Activated CD4-positive, alpha-beta T cell treated with anti-CD3 and anti-CD28 coated beads, Interleukin-2, amount 50 U/mL, for 24 hours (primary cell): ENCODE measurements at places on chromosomes 7 and 10.

DNA sequence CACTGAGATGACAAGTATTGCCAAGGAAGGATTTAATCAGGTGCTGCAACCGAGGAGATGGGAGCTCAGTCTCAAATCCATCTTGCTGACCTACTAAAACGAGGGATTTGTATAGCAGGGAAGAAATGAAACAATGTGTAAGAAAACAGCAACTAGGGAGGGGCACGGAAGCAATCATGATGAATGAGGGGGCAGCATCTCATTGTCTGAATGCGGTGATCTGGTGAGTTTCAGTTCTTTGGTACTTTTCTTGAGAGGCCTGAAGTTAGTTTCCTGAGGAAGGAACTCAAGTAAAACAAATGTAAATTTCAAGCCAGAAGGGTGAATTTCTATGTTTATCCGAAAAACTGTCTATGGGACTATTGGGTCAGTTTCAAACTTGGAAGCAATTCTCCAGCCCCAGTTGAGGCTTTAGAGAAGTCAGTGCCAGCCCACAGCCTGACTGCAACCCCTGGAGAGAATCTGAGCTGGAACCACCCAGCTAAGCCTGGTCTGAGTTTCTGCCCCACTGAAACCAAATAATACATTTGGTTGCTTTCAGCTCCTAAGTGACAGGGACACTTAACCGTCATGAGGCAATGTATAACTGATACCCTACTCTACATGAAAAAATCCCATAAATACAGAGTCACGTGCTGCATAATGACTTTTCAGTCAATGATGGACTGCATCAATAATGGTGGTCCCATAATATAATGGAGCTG is 45.8 kb upstream of the TNS3 start:
- no peak for DNase-seq

GRCh38 chr10:34345383-34345782 is 469.7 kb downstream of the PARD3 start:
- DNase-seq: no peak

GRCh38 chr7:84200859-84201258 is 6.3 kb upstream of the SEMA3A start:
- no peak for DNase-seq

- DNase-seq: no peak
Measured at GRCh38 chr7:154451480-154452457, 399.6 kb downstream of the DPP6 start.

DNA sequence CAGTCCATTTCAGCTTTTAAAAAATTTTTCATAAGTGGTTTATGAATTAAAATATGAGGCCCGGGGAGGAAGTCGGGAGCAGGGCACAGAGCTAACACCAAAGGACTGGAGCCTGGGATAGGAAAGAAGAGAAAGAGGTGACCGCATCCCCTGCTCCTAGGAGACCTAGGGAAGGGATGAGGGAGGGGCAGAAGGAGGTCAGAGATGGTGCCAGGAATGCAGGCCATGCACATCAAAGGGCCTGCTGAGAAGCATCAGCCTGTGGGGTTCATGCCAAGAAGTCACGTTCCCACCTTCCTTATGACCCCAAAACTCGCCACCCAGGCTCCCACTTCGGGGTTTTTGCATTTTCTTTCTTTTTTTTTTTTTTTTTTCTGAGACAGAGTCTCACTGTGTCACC is 14.7 kb upstream of the TOMM7 start:
- DNase-seq: no peak

GRCh38 chr7:83546586-83546985 is 102.4 kb downstream of the SEMA3E start:
- no peak for DNase-seq

GRCh38 chr7:1204460-1205140 is 28.1 kb upstream of the UNCX start:
- no peak for DNase-seq

GRCh38 chr7:2715341-2716231 is 27.6 kb downstream of the AMZ1 start:
- DNase-seq: peak; percentile 51

DNA sequence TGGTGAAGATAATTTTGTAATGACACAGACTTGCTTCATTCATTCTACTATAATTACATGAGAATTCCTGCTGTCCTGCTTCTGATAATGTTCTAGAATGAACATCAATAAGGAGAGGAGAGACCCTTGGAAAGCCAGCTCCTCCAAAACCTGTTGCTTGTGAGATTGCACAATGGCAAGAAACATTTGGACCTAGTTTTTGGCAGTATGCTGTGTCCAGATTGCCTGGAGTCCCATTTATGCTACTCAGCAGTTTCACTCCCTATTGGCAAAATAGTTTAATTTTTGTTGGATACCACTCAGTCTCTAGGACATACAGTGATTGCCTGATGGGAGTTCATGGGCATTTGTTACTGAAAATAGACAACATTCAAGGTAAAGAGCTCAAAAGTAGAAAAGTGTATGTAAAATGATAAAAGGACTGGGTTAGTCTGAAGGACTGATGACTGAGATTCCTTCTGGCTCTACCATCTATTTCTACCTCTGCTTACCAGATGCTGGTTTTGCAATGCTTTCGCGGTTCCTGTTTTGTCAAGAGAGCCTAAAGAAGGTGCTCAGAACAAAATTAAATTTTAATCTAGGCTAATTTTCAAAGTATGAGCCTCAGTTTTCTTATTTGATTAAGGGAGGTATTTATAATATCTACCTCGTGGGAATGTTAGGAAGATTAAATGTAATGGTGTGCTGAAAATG is 8.0 kb upstream of the ACTR3B start:
- DNase-seq: no peak

DNA sequence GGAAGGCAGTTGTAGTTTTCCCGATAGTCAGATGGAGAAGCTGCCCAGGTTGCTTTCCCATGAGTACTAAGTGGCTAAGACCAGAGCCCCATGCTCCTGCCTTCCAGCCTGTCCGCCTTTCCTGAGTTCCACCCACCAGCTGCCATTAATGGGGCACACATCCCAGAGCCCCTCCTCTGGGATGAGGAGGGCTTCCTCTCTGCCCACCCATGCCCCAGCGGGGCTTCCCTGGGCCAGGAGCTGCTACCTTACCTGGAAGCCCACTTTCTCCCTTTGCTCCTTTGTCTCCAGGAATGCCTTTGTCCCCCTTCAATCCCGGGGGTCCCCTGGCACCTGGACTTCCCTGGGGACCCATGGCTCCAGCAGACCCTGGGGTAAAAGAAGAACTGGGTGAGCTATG is 7.8 kb downstream of the SFTPD start:
- DNase-seq: no peak

GRCh38 chr10:5071411-5072198 is 22.6 kb upstream of the AKR1C3 start:
- DNase-seq: no peak

DNA sequence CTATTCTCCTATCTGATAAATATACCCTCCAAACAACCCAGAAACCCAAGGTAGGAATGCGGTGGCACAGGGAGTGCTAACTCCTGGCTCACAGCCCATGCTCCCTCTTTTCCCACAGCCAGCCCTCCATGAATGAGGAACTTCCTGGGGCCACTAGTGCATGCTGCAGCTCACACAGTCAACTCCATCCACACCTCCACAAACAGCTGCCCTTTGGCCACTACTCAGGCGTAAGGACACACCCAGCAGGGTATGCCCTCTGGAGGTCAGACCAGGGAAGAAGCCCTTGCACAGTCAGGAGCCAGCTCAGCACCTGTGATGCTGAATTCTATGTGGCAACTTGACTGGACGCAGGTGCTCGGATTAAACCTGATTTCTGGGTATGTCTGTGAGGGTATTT is 85.2 kb upstream of the PIK3CG start:
- no peak for DNase-seq

DNA sequence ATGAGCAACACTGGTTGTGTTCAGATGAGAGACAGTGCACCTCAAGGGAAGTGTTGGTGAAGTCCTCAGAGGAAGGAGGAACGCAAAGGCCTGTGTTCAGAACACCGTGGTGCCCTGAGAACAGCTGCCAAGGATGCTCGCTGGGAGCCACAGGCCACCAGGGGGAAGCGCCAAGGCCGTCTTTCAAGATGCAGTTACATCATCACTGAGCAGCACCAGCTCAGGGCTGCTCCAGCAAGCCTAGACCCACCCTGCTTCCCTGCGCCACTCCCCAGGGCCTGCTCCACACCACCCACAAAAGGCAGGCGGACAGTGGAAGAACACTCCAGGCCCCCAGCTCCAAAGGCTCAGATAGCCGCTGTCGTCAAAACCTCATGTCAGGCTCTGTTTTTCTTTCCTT is 378.8 kb downstream of the DPP6 start:
- DNase-seq: no peak

DNA sequence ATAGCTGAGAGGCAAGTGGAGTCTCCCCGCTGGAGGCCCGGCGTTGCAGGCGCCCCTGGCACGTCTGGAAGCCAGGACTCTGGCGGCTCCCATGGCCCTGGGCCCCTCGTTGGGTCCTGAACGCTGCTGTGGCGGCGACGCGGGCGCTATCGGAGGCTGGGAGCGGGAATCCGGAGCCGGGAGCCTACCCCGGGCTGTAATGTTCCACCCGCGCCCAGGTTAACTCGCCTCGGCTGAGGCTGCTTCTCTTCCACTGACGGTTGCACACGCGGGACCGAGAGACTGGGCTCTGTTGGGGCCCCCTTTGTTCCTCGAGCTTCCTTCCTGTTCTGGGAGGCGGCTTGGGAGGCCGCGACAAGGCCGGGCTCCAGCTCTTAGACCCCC is 1.3 kb upstream of the HOXA5 start:
- DNase-seq: no peak

GRCh38 chr10:63094405-63094804 is 38.7 kb upstream of the NRBF2 start:
- no peak for DNase-seq

DNA sequence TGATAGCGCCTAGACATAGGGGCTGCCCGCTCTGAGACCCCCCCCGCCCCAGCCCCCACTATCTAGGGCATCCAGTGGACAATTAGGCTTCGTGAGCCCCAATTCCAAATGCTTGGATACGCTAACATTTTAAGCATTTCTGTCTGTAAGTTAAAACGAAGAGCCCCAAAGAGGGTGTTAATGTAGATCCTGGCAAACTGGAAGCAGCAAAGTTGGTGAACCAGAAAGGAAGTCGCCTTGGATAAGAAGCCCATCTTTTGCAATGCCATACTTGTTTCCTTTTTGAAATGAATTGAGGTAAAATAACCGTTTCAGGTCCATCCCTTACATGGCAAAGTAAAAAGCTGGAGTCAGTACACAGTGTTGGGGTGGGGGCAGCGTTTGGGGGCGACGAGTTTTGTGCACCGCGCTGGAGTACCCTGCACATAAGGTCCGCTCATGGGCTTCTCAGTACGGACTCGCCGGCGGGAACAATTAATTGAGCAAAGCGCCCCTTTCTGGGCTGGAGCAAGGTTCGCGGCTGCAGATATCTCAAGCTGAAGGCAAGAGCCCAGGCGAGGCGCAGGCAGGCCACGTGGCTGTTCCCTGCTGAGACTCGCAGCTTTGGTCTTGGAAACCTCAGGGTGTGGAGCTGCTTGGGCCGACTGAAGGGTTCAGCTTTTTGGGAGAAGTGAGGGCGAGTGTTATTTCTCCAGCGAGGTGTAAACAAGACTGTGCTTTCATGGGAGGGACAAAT is 1.4 kb upstream of the TWIST1 start:
- no peak for DNase-seq

DNA sequence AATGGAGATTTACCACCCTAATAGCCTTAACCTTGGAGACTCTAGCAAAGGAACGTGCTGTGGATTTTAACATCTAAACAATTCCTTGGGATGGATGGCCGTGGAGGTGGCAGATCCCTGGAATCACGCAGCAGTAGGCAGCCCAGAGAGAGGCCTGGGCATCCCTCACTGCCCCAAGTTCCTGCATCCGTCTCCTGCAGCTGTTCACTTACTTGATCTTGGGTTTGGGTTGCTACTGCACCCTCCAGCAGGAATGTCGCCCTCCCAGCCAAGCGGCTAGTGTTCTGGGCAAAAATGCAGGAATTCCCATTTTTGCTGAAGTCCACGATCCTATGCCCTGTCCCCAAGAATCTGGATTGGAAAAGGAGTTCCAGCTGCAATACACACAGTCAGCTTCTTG is 166.7 kb upstream of the SH2B2 start:
- no peak for DNase-seq

DNA sequence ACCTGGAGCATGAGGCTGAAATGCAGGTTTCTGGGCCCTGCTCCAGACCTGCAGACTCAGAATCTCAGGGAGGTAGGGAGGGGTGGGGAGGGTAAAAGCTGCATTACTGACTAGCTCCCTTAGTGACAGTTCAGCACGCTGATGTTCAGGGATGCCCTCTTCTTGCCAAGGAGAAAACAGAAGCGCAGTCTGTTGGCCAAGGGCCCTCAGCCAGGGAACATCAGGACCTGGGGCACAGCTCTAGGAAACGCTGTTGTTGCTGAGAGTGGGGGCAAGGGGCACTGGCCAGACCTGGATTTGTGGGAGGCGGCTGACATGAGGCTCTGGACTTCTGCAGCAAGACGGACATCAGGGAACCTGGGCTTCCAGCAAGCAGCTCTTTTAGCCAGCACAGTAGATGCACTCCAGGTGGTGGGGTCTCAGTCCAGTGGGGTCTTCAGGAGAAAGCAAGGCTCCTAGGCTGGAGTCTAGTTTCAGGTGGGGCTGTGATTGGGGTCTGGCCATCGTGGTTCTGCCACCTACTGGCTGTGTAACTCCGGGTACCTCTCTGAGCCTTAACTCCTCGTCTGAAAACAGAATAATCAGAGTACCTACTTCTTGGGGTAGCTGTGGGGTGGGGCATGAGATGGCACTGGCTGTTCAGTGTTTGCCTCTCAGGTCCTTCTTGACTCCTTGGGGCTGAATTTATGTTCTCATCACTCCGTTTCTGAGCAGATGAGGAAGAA is 72.9 kb upstream of the PRLHR start:
- DNase-seq: no peak

- peak; percentile 13 for DNase-seq
Measured at GRCh38 chr10:134247-135131, 766 bp upstream of the ZMYND11 start.

DNA sequence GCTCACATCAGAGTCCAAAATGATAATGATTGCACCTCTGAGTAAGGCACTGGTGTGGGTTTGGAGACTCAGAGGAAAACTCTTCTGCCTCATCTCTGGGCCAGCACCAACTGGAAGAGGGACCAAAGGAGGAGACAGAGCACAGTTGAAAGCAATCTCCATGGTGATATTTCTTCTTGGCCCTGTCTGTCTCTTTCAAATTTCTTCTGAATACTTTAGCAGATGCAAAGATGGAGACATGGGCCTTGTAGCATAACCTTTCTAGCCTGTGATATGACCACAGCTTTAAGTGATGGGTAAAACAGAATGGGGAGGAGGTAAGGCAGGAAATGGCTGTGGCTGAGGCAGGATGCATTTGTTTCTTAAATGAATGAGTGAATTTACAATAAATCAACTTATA is 12.2 kb upstream of the GIMAP7 start:
- DNase-seq: no peak

GRCh38 chr10:113565364-113565763 is 12.5 kb downstream of the HABP2 start:
- no peak for DNase-seq

DNA sequence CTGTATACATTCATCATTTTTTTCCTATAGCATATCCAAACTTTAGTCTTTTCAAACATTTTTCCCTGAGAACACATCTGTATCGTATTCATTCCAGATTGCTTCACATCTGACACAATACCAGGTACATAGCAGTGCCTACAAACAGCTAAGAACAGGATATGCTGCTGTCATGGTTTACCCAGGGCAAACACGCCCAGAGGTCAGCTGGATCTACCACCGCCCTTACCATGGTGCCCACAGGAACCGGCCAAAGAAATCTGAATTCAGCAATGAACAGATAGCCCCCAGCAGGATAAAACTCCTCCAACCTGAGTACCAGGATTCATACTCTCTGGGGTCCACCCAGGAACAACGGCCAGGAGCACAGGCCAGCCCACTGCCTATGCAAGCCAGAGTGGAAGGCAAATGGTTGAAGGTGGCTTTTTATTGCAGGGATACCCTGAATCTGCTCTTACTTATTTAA is 43.0 kb downstream of the TNS3 start:
- DNase-seq: no peak

GRCh38 chr7:10802526-10802925 is 171.1 kb upstream of the PHF14 start:
- no peak for DNase-seq
